Mesothelial cell of epicardium (in vitro differentiated cells): ENCODE measurements at places on chromosomes 3 and 15.

- DNase-seq = no peak
Measured at GRCh38 chr15:63054985-63055384, 12.4 kb downstream of the TPM1 start.

GRCh38 chr3:194067949-194068362, 68.0 kb upstream of the HES1 start:
- DNase-seq = no peak

- no peak for DNase-seq
Measured at GRCh38 chr15:69697916-69698315, 245.3 kb downstream of the RPLP1 start.

GRCh38 chr3:192772240-192772894, 45.0 kb upstream of the FGF12 start:
- DNase-seq = no peak

- no peak for DNase-seq
Measured at GRCh38 chr3:22117751-22118346, 366.8 kb upstream of the ZNF385D start.

DNA sequence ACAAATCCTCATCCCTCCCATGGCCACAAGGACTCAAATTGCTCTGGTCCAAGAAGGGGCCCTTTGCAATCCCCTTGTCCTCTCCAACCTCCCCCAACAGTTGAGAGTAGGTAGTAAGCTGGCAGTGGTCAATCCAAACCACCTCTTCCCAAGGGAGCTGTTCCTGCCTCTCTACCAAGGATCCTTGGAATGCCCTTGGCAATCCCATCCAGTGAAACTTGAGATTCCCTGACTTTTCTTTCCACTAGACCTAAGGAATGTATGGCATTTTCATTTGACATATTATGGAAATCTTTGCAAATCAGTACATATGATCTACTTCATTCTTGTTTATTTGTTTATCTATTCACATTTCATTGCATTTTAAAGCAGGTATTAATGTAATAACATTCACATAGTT, 4.8 kb upstream of the RBP2 start:
- no peak for DNase-seq

DNA sequence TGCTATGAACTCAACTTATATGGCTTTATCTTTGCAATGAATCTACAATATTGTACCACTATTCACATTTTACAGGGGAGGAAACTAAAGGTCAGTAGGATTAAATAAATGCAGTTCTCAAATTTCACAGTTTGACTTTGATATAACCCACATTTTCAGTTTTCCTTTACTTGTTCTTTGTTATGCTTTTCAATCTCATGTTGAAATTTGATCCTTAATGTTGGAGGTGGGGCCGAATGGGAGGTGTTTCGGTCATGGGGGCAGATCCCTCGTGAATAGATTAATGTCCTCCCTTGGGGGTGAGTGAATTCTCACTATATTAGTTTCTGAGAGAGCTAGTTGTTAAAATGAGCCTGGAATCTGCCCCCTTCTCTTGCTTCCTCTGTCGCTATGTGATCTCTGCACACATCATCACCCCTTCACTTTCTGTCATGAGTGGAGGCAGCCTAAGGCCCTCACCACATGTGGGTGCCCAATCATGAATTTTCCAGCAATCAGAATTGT, 44.7 kb downstream of the CD200 start:
- no peak for DNase-seq

DNA sequence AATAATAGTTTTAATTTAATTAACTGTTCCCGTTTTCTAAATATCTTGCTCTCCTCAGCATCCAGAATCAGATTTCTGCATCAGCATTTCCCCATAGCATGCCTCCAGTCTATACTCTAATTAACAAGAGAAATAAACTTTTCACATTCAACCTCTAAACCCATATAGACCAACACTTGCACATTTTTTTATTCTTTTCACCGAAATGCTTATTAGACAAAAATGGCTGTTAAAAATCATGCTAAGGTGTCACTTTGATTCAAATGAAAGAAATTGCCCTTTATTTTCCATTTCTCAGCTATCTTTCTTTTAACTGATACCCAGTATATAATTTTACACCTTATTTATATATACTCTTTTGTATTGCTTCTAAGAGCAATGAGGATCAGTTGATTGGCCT, 1107.1 kb upstream of the EPHA6 start:
- no peak for DNase-seq

DNA sequence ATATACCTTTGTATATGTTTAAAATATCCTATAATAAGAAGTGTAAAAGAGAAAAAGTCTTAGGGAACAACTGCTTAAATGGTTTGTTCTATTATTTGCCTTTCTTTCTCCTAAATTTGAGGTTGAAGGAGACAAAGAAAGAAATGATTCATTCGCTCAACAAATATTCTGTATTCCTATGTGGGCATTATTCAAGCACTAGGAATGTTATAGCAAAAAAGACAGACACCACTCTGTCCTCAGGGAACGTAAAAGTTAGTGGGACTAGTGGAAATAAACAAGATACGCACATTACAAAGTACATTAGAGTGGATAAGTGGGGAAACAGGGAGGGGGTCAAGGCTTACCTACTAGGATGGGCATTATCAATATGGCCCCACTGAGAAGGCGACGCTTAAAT, 332.2 kb downstream of the LPP start:
- no peak for DNase-seq

DNA sequence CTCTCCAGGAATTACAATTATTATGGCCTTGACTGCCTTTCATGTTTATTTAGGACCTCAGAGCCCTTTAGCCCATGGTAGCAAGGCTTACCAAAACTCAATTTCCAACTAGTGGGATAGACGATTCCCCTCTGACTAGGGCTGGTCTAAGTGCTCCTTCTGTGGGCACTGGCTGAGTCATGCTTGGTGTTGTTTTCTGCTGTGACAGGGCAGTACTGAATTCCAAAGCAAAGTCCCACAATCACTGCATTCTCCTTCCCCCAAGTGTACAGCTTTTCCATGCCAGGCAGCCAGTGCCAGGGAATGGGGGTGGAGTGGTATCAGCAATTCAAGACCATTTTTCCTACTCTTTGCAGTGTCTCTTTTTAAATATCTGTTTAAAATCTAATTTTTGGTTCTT, 509.0 kb upstream of the NECTIN3 start:
- no peak for DNase-seq

DNA sequence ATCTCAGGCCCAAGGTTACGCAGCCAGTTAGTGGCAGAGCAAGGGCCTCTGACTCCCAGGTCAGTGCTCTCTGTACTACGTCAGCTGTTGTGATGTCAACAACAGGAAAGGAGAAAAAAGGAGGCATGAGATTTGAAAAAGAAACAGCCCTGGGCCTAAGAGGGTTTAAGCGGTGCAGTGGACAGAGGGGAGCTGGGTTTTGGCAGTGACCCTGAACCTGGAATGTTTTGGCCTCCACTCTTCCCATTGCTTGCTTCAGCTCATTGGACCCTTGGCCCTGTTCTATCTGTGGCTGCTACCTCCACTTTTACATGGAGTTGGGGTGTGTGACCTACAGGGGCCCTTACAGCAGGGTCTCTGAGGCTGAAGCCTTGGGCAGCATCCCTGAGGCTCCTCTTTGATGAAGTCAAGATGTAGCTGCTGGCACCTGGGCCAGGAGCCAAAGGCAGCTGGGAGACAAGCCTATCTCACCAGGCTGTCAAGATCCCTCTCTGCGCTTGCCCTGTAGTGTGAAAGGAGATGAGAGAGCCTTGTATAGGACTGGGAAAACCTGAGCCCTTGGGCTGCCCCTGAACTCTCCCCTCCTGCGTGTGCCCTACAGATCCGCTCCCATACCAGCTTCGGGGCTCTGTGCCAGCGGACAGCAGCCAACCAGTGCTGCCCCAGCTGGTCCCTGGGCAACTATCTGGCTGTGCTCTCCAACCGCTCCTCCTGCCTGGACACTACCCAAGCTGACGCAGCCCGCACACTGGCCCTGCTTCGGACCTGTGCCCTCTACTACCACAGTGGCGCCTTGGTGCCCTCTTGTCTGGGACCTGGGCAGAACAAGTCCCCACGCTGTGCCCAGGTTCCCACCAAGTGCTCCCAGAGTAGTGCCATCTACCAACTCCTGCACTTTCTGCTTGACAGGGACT, 8.7 kb downstream of the DISP2 start:
- no peak for DNase-seq

DNA sequence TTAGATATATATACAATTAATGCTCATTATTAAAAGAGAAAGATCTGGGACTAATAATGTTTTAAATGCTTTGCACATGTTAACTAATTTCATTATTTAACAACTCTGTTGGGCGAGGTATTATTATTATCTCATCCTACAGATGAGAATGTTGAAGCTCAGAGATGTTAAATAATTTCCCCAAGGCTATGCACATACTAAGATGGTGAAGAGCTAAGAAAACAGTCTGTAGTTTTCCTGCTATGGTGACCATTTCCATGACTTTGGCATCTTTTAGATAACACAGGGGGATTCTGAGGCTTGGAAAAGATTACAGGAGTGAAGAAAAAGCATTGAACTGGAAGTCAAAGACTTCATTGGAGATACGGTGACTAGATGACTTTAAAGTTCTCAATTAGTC, 226.7 kb downstream of the ZMAT3 start:
- DNase-seq = no peak

DNA sequence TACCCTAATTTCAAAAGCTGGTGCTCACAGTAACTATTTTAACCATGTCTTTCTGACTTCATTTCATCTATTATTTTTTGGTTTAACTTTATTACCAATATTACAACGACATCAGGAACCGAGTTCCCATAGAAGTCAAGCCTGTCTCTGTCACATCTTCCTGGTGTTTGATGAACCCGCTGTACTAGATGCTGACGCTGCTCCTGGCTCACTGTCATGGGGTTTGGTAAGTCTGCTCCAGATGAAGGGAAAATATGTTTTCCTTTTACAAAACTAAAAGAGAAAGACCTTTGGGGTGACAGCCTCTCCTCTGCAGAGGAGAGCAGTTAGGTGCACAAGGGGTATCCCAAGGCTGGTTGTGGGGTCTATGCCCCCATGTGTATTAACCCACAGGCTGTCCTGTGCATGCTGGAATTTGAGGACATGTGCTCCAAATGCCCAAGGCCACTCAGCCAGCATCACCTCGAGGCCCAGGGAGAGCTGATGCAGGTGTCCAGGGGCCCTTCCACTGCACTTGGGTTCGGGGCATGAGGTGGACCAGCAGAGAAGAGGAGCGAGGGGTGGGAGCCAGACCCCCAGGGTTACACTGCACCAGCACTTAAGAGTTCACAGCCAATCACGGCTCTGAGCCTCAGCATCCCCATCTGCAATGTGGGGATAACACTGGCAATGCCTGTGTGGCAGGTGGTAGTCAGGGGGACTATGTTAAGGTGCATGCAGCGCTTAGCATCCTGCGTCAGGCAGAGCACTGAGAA, 62.2 kb downstream of the ATP10A start:
- DNase-seq = no peak

- peak; percentile 72 for DNase-seq
Measured at GRCh38 chr3:101281521-101282030, 38.8 kb downstream of the IMPG2 start.

DNA sequence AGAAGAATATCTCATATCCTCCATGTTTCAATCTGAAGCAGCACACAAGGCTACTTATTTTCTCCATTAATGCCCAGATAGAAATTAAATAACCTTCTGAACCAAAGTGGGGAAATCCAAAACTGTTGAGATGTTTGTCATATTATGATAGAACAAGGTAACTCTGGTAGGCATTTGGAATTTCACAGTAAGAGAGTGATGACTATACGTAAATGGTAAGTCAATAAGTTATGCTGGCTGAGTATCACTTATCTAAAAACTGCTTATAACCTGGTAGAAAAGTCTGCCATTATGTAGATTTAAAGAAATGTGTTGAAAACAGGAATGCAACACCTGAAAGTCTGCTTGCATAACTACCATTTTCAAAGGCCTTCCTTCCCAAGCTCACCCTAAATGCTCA, 17.2 kb upstream of the SLC12A8 start:
- no peak for DNase-seq

DNA sequence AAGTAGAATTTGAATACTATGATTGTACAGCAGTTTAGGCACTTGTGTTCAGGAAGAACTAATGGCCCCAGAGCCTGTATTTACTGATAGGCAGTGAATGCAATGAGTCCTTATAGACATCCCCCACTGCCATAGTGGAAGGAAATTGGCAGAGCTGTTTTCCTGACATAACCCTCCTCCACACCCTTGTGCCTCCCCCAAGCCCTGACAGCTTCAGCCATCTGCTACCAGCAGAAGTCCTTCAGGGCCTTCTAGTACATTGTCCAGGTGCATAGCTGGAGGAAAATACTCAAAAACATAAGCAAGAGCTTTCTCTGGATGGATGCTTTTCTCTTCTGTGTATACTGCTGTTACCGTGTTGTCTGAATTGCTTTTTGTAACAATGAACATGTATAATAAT, 20.6 kb downstream of the ARHGAP31 start:
- no peak for DNase-seq

DNA sequence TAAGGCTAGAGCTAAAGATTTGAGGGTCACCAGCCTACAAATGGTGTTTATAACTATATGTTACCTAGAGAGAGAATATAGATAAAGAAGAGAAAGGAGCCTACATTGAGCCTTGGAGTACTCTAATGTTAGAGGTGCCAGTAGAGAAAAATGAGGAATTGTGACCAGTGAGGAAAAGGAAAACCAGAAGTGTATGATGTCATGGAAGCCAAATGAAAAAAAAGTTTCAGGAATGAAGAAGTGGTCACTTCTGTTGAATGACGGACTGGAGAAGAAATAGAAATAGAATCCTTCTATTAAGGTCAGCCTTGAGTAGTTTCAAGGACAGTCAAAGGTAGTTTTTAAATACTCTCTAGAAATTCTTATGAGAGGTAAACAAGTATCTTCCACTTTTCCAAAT, 51.2 kb upstream of the MLF1 start:
- no peak for DNase-seq

GRCh38 chr3:122973893-122974615, 53.5 kb downstream of the SEMA5B start:
- DNase-seq = no peak

DNA sequence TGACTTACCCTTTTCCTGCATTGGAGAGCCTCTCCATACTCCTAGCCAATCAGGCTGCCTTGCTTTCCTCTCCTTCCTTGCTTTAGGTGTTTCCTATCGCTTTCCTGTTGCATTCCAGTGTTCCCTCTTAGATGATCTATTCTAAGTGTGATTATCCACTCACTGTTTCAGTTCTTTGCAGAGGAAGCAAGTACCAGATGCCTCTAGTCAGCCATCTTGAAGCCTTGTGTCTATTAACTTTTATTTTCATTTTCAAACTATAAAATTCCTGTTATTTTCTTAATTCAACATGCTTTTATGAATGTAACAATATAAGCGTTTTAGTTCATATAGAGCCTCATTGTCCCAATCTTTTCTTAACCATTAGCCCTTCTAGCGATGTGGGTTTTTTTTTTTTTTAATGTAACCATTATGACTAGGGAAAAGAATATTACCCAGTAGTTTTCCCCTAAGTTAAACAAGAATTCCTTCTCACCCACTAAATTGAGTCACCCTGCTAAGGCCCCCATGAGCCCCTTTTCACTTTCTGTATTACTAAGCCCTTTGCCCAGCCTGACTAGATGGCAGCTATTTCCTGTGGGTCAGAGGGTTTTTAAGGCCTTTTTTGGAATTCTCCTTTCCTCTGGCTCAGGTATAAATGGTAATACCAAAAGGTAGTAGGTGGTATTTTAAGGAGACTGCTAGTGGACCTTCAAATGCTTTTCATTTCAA, 229.4 kb upstream of the CTNNB1 start:
- DNase-seq = no peak
